NCI-H1417 treated with DMSO at 0.1 percent for 48 hours (cell line): ENCODE measurements at places on chromosomes 11 and 22.

DNA sequence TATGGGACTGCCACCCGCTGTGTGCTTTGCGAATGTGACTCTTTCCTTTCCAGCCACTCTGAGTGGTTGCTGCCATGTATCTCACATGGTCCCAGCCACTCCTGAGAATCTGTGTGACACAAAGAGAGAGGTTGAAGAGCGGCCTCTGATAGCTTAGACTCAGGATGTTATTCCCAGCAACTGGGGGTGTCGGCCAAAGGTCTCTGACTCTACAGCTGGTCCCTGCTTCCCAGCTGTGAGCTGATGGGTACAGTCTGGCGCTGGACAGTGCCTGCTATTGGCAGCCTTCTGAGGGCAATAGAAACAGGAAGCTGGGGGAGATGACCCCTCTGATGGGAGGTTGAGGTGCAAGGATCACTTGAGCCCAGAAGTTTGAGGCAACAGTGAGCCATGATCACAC lies 105.1 kb downstream of the RRAS2 start:
- DNase-seq = no peak

DNA sequence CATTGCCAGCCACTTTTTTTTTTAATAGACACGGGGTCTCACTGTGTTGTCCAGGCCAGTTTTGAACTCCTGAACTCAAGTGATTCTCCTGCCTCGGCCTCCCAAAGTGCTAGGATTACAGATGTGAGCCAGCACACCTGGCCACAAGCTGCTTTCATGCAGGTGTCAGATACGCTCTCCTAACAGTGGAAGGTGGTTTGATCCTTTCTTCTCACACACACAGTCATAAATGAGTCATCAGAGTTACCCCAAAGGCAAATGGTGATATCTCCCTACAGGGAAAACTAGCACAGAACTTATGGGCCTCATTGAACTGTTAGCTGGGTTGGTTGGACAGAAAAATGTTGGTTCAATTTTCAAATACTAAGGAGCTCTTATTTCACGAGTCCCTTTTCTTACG lies 38.2 kb upstream of the UBASH3B start:
- DNase-seq = no peak

DNA sequence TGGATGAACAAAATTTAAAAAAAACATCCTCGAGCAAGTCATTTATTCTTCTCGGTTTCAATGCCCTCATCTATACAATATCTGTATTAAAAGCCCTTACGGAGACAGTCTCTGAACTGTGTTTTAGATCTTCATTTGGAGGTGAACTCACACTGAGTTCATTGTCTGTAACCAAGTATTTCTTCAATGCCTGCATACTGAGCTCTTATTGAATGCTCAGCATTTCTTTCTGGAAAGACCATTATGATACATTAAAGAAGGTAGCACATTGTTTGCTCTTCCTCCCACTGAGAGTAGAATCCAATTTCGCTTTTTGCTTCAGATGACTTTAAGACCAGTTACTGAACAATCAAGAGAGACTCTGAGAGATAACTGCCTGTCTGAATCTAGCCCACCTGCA lies 1.7 kb upstream of the ANO3 start:
- DNase-seq = no peak

DNA sequence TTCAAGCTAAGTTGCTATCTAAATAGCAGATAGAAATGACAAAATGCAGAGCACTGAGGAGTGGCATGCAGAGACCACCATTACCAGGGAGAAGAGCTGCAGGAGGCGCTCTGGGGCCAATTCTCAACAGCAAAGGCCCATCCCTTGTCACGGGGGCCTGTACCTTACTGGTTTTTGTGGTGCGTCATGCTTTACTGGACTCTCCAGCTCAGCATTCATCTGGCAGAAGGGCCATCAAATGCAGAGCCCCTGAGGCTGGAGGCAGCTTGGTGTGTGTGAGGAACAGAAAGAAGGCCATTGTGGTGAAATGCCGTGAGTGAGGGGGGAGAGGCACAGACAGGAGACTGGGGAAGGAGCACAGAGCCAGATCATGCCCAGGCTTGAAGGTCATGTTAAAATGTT lies 56.5 kb upstream of the NAV2 start:
- no peak for DNase-seq

DNA sequence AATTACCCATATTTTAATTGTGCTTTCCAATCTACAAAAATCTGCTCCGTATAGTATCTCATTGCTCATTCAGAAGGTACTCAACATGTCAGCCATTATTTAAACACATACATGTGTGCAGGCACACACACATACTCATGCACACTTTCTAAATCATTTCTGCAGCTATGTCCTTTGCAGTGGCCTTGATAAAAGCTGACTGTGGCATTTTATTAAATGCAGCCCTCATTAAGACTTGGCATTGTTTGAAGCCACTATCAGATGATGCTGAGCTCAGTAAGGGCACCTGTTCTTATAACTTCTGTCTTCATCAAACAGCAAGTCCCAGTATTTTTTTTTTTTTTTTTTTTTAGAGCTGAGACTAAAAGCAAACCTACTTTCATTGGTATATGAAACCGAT lies 1071.9 kb upstream of the CCDC90B start:
- DNase-seq = no peak

GRCh38 chr11:68044145-68044813 lies 5.5 kb downstream of the TCIRG1 start:
- peak; percentile 48 for DNase-seq

GRCh38 chr11:57547854-57548377 lies 10.5 kb downstream of the SMTNL1 start:
- DNase-seq = no peak

GRCh38 chr11:15707971-15708370 lies 593.2 kb downstream of the INSC start:
- DNase-seq = peak; percentile 11

GRCh38 chr11:85096939-85097338 lies 530.2 kb downstream of the DLG2 start:
- no peak for DNase-seq

DNA sequence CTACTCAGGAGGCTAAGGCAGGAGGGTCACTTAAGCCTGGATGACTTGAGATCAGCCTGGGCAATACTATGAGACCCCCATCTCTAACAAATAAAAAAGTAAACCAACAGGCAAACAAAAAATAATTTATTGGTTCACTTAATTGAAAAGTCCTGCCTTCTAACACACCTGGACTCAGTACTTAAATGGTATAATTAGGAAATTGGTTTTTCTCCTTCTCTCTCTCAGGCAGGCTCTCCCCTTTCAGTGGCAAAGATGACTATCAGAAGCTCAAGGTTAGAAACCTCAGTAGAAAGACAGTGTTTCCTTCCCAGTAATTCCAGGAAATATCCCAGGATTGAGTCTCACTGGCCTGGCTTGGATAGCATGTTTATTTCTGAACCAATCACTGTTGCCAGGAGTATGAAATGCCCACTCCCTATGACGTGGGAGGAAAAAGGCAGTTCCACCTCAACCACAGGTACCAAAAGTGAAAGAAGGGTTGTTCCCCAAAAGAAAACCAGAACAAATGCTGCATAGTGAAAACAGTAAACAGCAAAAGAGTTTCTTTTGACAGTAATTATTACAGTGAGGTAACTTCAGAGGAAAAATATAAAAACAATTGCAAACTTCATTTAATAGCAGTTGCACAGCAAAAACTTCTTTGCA lies 56.3 kb upstream of the SOX6 start:
- DNase-seq = no peak

- DNase-seq = no peak
Observed at GRCh38 chr11:75793966-75794365, 21.0 kb upstream of the UVRAG start.

- no peak for DNase-seq
Observed at GRCh38 chr11:44760917-44761550, 34.3 kb downstream of the TSPAN18 start.

- DNase-seq = no peak
Observed at GRCh38 chr22:46055911-46056545, 79.1 kb upstream of the WNT7B start.

GRCh38 chr11:11816511-11817314 lies 25.1 kb upstream of the USP47 start:
- DNase-seq = no peak

DNA sequence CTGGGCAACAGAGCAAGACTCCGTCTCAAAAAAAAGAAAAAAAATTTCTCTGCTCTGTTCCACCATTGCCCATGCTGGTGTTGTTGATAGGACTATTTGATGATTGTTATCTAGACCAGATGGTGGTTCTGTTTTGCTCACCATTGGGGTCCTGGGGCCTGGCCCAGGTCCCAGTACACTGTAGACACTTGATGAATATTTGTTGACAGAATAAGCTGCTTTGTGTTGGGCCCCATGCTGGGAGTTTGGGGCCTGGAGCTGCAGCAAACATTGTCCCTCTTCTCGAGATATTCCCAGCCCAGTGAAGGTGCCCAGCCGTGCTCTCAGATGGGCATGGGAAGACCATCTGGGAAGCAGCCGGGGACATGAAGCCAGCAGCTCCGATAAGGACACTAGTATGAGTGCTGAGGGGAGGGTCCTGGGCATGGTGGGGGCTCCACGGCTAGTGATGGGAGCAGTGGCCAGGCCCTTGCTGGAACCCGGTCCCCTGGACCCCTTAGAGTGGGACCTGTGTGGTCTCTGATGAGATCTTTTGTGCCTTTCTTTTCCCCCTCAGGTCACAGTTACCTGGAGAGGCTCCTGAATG lies 13.6 kb downstream of the INCENP start:
- no peak for DNase-seq

GRCh38 chr11:37282367-37282766 lies 684.3 kb upstream of the RAG2 start:
- no peak for DNase-seq

GRCh38 chr11:120839846-120840402 lies 184.0 kb upstream of the TBCEL start:
- no peak for DNase-seq

- DNase-seq = no peak
Observed at GRCh38 chr22:16969508-16970327, 38.3 kb downstream of the GAB4 start.

- DNase-seq = no peak
Observed at GRCh38 chr11:69892237-69892985, 73.2 kb upstream of the FGF3 start.

GRCh38 chr11:130510407-130511006 lies 62.1 kb downstream of the ADAMTS15 start:
- no peak for DNase-seq

GRCh38 chr11:66957971-66958231 lies 282 bp downstream of the PC start:
- peak; percentile 50 for DNase-seq

- no peak for DNase-seq
Observed at GRCh38 chr11:6365659-6366058, 24.6 kb upstream of the SMPD1 start.

- DNase-seq = no peak
Observed at GRCh38 chr11:17036666-17037658, 22.7 kb upstream of the PLEKHA7 start.
